HFFc6 (cell line): ENCODE measurements at places on chromosomes 12 and 14. TPM values are rescaled to one million over a fixed set of nuclear protein-coding genes. Genes with fewer than 3 reads are reported as not detected.

GRCh38 chr12:95202691-95203486 lies 14.4 kb downstream of the FGD6 start:
- H3K27ac ChIP-seq: peak overlapping the region; percentile 95
- H3K36me3 ChIP-seq: peaks cover 13% of the 10 kb centered on the region; the same call in 1 of the 2 replicates
- H3K4me1 ChIP-seq: peaks cover 72% of the 10 kb centered on the region
- H3K4me3 ChIP-seq: peak overlapping the region; percentile 29
- peak; percentile 10 for DNase-seq

- no peaks in the 10 kb centered on the region for H3K27me3 ChIP-seq
- peak overlapping the region; percentile 93 for H3K27ac ChIP-seq
These were observed 16.3 kb downstream of the DYNC1H1 start for GRCh38 chr14:101980700-101981099.

DNA sequence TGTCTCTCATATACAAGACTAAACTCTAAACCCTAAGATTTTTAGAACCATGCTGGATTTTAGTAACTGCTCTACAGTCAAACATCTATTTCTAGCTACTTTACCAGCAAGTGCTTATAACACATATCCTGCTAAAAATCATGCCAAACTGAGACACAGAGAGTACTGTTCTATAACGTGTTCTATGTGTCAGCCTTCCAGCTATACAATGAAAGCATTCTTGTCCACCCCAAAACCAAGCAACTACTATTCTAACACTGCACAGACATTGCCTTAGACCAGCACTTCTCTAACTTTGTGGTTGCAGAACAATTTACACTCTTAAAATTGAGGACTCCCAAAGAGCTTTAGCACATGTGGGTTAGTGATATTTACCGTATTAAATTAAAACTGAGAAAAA lies 85.7 kb downstream of the SPPL3 start:
- no peaks in the 10 kb centered on the region for H3K27me3 ChIP-seq
- DNase-seq: no peak
- no peak overlapping the region for H3K4me3 ChIP-seq
- no peaks in the 10 kb centered on the region for H3K4me1 ChIP-seq
- no peak overlapping the region for H3K27ac ChIP-seq

- H3K27me3 ChIP-seq: peaks cover 3% of the 10 kb centered on the region; the same call in 1 of the 2 replicates
- H3K4me1 ChIP-seq: peaks cover 22% of the 10 kb centered on the region
- no peak overlapping the region for H3K27ac ChIP-seq
These were observed 65.2 kb downstream of the LRRC74A start for GRCh38 chr14:76891391-76891790.

Gene KIF26A
- 0.06 TPM in 1 of 3 replicates, not detected in the others for total RNA-seq

Gene CLEC4A
- total RNA-seq: 0.18 to 0.44 TPM (median 0.36 TPM) in 3 replicates

Gene CIROP
- not detected in 3 replicates for total RNA-seq

GRCh38 chr12:56165369-56165768 lies 7.2 kb downstream of the MYL6 start:
- H3K36me3 ChIP-seq: peaks cover 46% of the 10 kb centered on the region
- no peak for DNase-seq
- H3K27ac ChIP-seq: peak overlapping the region; percentile 63
- H3K4me3 ChIP-seq: no peak overlapping the region
- H3K4me1 ChIP-seq: peaks cover 25% of the 10 kb centered on the region

Gene PIWIL1
- total RNA-seq: not detected in 3 replicates

DNA sequence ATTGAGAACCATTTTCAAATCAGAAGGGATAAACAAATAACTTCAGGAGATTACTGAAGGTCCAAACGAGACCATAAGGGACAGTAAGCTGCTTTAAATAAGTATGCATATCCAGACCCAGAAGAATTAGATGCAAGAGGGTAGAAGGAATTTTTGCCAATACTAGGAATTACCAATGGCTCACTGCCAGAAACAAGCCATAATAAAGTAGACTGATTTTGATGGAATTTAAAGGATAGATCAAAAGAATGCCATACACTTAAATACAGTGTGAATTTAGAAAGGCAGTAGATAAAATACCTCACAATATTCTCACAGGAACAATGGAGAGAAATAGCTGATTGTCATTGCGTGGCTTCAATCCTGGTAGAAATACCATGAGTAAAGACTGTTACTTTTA lies 5.3 kb downstream of the ANKS1B start:
- H3K4me1 ChIP-seq: peaks cover 7% of the 10 kb centered on the region; the same call in 1 of the 2 replicates
- H3K27me3 ChIP-seq: peaks cover 8% of the 10 kb centered on the region
- no peak overlapping the region for H3K27ac ChIP-seq
- H3K36me3 ChIP-seq: no peaks in the 10 kb centered on the region
- no peak overlapping the region for H3K4me3 ChIP-seq

- 0 out of 2 replicates have a peak, but pooled peaks cover 4% of the 10 kb centered on the region for H3K36me3 ChIP-seq
- H3K4me1 ChIP-seq: peaks cover 30% of the 10 kb centered on the region
- DNase-seq: peak; percentile 43
- peaks cover 10% of the 10 kb centered on the region for H3K27me3 ChIP-seq
- peak overlapping the region; percentile 89 for H3K4me3 ChIP-seq
These were observed 75.9 kb downstream of the CCDC92 start for GRCh38 chr12:123896767-123897166.

DNA sequence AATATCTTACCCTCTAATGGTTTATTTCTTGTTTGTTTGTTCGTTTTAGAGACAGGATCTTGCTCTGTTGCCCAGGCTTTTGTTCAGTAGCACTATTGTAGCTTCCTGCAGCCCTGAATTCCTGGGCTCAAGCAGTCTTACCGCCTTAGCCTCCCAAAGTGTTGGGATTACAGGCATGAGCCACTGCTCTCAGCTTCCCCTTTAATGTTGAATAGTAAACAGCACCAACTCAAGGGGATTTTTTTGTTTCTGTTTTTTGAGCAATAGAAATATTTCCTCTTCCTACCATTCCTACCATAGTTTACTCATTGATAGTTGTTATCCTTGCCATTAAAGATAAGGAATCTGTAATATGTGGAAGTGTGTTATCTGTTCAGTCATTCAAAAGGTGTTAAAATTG lies 10.7 kb downstream of the ARID4A start:
- peaks cover 16% of the 10 kb centered on the region for H3K36me3 ChIP-seq
- H3K4me1 ChIP-seq: peaks cover 15% of the 10 kb centered on the region
- H3K27me3 ChIP-seq: no peaks in the 10 kb centered on the region
- no peak overlapping the region for H3K4me3 ChIP-seq
- H3K27ac ChIP-seq: peak overlapping the region; percentile 20; the same call in 1 of the 2 replicates
- DNase-seq: no peak

Gene GPR132
- 0.07 to 0.24 TPM in 2 of 3 replicates, not detected in the other for total RNA-seq

DNA sequence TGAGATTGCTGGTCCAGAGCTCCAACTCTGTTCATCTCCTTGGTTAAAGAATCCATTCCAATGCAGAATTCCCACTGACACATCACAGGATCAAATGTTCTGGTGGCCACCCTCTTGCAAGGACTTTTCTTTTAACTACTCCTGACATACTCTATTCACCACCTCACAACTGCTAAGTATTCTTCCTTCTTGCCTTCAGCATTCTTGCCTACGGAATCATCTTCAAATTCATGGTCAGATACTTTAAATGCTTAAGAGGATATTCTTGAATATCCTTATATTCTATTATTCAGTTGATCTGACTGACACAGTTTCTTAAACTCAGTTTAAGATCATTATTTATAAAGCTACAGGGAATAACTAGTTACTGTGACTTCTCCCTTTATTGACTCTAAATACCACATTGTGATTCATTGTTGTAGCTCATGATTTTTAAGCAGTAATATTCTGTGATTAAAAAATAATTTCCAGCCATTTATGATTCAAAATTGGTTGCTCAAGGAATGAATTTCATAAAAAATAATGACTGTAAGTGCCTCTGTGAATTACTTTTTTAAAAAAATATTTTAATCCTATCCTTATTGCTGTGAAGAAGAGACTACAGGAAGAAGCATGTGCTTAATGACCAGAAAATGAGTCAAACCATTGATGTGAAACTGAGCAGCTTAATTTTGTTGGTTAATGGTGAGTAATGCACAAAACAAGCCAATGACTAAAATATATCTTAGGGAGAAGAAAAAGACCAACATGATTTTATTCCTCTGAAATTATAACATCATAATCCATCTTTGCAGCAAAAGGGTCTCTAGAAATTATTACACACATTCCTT lies 207.1 kb downstream of the PIK3C2G start:
- H3K4me1 ChIP-seq: peaks cover 27% of the 10 kb centered on the region
- no peaks in the 10 kb centered on the region for H3K27me3 ChIP-seq
- H3K4me3 ChIP-seq: 0 out of 2 replicates have a peak overlapping the region, but pooled peaks have one; percentile 4
- peak overlapping the region; percentile 34 for H3K27ac ChIP-seq
- no peaks in the 10 kb centered on the region for H3K36me3 ChIP-seq

Gene ASPG
- total RNA-seq: not detected in 2 replicates

DNA sequence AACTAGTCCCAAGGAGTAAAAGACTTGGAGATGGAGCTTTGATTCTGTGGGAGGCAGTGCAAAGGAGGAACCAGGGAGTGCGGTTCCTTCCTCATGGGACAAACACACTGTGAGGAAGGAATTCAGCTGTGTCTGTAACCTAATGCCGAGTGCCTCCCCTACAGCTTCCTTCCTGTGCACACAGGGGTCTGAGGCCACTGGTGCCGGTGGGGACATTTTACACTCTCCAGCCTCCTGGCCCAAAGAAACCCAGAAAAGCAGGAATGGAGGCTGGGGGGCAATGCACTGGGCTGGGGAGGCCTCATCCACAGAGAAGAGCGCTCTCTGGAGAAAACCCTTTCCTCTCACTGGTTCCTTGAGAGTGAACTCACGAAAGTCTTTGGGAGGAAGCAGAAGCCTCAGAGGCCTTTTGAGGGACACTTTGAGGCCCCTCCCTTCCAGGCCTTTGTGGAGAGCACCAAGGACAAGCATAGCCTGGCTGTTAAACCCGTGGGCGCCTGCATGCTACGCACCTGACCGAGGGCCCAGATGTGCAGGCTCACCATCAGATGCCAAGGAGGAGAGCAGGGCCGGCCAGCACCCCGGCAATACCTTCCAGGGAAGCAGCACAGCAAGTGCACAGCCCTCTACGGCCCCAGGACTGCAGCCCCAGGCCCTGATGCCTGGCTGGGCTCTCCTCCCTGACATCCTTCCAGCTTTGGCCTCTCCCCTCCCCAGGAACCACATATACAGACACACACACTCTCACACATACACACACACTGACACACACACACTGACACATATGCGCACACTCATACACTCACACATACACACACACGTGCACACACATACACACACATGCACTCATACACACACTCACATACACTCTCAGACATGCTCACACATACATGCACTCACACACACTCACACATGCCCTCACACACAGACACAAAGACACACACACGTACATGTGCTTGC lies 52.0 kb downstream of the NFKBIA start:
- no peaks in the 10 kb centered on the region for H3K36me3 ChIP-seq
- no peak for DNase-seq
- H3K27ac ChIP-seq: no peak overlapping the region

Gene SLC4A8
- 12.7 to 18.4 TPM (median 13.9 TPM) in 3 replicates for total RNA-seq

Gene XRCC3
- total RNA-seq: 9.4 and 11.1 TPM in 2 replicates

Gene KCNJ8
- 0.54 to 8.5 TPM (median 1.5 TPM) in 3 replicates for total RNA-seq

GRCh38 chr12:89733579-89734201 lies 25.1 kb upstream of the ATP2B1 start:
- H3K36me3 ChIP-seq: peaks cover 26% of the 10 kb centered on the region
- H3K4me1 ChIP-seq: peaks cover 68% of the 10 kb centered on the region
- DNase-seq: peak; percentile 88

- no peaks in the 10 kb centered on the region; the same call in 1 of the 2 replicates for H3K36me3 ChIP-seq
- H3K27ac ChIP-seq: no peak overlapping the region
- no peaks in the 10 kb centered on the region for H3K27me3 ChIP-seq
- peaks cover 51% of the 10 kb centered on the region for H3K4me1 ChIP-seq
These were observed 151.0 kb upstream of the ARHGAP5 start for GRCh38 chr14:31926123-31926522.

GRCh38 chr14:71625175-71625574 lies 307.1 kb upstream of the RGS6 start:
- peaks cover 68% of the 10 kb centered on the region for H3K36me3 ChIP-seq
- H3K4me3 ChIP-seq: no peak overlapping the region
- no peak overlapping the region for H3K27ac ChIP-seq
- DNase-seq: no peak
- H3K4me1 ChIP-seq: peaks cover 75% of the 10 kb centered on the region

DNA sequence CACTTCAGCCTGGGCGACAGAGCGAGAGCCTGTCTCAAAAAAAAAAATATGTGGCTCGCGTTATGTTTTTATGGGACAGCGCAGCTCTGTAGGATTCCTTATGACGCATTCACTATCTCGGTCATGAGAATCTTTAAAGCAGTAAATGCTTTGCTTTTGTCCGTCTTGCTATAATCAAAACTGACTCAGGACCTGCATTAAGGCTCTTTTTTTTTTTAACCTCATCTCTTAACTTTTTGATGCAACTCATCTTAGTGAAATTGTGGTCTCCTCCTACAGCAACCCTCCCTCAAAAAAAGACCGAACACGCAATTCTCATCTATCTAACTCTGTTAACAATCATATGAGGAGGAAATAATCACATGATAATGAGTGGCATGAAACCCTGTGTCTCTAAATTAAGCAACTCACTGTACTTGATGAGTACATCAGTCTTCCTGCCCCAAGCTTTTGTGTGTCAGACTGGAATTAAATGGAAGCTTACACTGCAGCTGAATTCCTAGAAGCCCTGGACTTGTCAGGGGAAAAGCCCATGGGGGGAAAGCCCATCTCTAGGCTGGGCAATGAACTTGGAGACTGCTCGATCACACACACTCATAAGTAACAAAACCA lies 4.3 kb downstream of the P2RX4 start:
- peak overlapping the region; percentile 86 for H3K27ac ChIP-seq
- peak; percentile 76 for DNase-seq
- peaks cover 8% of the 10 kb centered on the region for H3K27me3 ChIP-seq
- H3K4me1 ChIP-seq: peaks cover 31% of the 10 kb centered on the region
- peak overlapping the region; percentile 50 for H3K4me3 ChIP-seq
- no peaks in the 10 kb centered on the region for H3K36me3 ChIP-seq

- no peaks in the 10 kb centered on the region; the same call in none of the 2 replicates for H3K27me3 ChIP-seq
- no peak overlapping the region for H3K4me3 ChIP-seq
- H3K27ac ChIP-seq: peak overlapping the region; percentile 53
- no peaks in the 10 kb centered on the region for H3K36me3 ChIP-seq
- peaks cover 73% of the 10 kb centered on the region for H3K4me1 ChIP-seq
These were observed 76.6 kb downstream of the SSPN start for GRCh38 chr12:26271889-26272492.

Gene C12orf54
- not detected in 3 replicates for total RNA-seq

DNA sequence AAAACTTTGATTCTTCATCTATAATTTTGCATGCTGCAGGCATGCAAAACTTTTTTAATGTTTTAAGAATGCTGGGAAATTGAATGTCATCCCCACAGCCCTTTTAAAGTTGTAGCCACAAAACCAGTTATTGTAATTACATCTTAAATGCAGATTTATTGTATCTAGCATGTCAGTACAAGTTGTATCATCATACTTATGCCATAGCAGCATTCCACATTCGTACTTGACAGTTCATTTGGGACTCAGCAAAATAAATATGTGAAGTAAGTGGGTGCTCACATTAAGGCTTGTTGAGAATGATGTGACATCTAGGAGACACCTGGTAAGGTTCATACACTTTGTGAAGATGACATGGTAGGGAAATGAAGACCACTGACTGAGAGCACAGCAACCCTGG lies 44.0 kb upstream of the GZMB start:
- H3K27me3 ChIP-seq: peaks cover 6% of the 10 kb centered on the region
- no peak for DNase-seq
- peaks cover 5% of the 10 kb centered on the region for H3K4me1 ChIP-seq

Gene HIF1A
- 217 to 261 TPM (median 247 TPM) in 3 replicates for total RNA-seq
